Omental fat pad (tissue), 4 donors: ENCODE measurements at places on chromosomes 2 and 18. TPM values are rescaled to one million over a fixed set of nuclear protein-coding genes. Genes with fewer than 3 reads are reported as not detected.

- no peak for DNase-seq
Measured at GRCh38 chr2:120580709-120581108, 155.0 kb upstream of the GLI2 start.

GRCh38 chr18:26826656-26827235 lies 38.8 kb downstream of the AQP4 start:
- DNase-seq: no peak

GRCh38 chr18:69935319-69936190 lies 12.1 kb downstream of the CD226 start:
- no peak for DNase-seq

DNA sequence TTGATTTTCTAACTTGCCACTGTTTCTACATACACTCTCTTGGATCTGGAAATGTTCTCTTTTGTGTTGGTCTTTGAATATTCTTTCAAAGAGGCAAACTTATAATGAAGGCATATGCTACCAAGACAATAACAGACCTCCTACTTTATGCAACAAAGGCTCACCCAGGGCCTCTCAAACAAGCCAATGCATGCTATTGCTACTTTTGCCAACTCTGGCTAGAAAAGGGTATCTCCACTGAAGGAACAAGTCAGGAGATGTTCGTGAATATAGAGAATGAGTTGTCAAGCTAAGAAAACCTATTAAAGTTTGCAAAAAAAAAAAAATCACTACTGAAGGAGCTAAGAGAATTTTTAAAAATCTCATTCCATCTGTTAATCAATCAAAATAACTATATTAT lies 15.9 kb upstream of the DSG2 start:
- no peak for DNase-seq

GRCh38 chr2:16653799-16654198 lies 11.8 kb downstream of the CYRIA start:
- DNase-seq: no peak

DNA sequence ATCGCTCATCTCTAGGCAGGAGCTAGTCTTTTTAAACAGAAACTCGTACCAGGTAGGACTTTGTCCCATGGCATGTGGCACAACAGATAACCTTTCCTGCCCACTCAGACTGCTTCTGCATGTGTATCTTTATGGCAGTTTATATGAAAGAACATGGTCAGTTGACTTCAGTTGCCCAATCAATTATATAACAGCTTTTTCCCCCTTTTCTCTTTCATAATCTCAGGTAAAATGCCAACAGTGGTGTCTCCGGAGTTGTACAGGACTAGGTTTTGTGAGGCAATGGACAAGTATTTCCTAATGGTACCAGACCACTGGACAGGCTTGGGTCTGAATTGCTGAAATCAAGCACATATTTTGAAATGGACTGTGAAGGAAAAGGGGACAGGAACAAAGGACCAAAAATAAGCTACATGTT lies 51.6 kb upstream of the PTH2R start:
- no peak for DNase-seq

- no peak for DNase-seq
Measured at GRCh38 chr2:17708501-17708900, 45.1 kb downstream of the SMC6 start.

DNA sequence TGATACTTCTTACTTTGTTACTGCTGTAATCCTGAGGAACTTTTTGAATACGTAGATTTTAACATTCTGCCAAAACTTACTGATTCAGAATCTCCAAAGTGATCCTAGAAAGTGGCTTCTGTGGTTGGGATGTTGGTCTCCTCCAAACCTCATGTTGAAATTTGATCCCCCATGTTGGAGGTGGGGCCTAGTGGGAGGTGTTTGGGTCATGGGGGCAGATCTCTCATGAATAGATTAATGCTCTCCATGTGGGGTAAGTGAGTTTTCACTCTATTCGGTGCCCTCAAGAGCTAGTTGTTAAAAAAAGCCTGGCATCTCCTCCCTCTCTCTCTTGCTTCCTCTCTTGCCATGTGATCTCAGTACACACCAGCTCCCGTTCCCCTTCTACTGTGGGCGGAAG lies 329.9 kb downstream of the HRH4 start:
- no peak for DNase-seq

- DNase-seq: peak; percentile 99
Measured at GRCh38 chr2:69724540-69725159, 17.3 kb upstream of the ANXA4 start.

- no peak for DNase-seq
Measured at GRCh38 chr2:181170256-181170655, 189.9 kb downstream of the UBE2E3 start.

- DNase-seq: no peak
Measured at GRCh38 chr2:82796132-82796531, 1662.9 kb downstream of the SUCLG1 start.

- DNase-seq: no peak
Measured at GRCh38 chr2:207123335-207123744, 42.4 kb downstream of the KLF7 start.

DNA sequence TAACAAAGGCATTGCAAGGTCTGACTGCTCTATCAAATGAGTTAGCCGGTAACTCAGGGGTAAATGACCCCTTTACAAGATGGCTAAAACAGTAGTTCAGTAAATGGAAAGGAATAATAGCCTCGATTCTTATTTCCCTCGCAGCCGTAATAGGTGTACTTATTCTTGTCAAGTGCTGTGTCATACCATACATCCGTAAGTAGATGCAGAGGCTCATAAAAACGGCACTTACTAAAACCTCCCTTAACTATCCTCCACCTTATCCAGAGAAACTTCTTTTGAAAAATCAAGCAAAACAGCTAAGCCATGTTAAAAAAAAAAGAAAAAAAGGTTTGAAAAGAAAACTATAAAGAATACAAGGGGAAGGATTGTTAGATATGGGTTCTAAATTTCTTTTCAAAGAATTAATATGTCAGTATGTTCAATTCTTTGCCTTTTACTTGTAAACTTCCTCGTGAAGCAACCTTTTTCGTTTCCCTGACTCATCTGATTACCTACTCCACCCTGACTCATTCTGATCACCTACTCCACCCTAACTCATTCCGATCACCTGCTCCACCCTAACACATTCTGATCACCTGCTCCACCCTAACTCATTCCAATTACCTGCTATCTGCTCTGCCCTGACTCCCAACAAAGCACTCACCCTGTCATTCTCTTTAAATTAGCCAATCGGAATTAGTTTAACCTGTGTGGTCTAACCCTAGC lies 127.5 kb downstream of the SPAG16 start:
- DNase-seq: no peak

GRCh38 chr2:32424739-32425138 lies 67.9 kb downstream of the BIRC6 start:
- no peak for DNase-seq

DNA sequence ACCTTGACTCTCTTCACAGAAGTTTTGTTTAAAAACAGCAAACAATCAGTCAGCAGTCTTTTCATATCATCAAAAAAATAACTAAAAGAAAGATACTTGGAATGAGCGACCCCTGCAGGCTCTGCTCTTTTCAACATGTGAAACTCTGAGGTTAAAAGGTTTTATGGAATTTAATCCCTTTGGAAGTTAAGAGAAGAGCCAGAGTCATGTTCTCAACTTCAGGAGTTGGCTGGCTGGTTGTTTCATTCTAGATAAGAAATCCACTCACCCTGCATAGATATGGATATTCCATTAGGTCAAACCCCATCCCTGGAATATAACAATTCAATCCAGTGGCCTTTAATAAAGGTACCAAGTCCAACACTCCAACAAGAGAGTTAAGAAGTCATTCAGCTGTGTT lies 115.6 kb upstream of the RMDN2 start:
- no peak for DNase-seq

- DNase-seq: no peak
Measured at GRCh38 chr2:36403675-36404230, 48.2 kb downstream of the CRIM1 start.

DNA sequence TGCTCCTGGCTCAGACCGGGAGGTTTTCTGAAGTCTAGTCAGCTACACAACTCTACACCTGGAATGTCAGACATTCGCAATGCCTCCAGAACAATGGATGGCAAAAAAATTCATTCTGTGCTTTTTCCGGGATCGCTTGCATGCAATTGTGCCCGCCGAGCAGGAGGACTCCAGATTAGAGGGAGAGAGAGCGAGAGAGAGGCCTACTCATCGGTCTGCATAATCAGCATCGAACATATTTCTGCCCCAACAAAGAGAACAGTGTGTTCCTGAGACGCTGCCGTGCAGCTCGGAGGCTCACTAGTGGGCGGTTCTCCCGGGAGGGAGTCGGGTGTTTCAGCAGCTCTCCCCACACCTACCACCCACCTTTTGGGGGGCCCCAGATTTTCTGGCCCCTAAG lies 117.1 kb downstream of the KLHL29 start:
- DNase-seq: no peak

GRCh38 chr2:233707940-233708644 lies 4.6 kb upstream of the UGT1A5 start:
- DNase-seq: no peak

DNA sequence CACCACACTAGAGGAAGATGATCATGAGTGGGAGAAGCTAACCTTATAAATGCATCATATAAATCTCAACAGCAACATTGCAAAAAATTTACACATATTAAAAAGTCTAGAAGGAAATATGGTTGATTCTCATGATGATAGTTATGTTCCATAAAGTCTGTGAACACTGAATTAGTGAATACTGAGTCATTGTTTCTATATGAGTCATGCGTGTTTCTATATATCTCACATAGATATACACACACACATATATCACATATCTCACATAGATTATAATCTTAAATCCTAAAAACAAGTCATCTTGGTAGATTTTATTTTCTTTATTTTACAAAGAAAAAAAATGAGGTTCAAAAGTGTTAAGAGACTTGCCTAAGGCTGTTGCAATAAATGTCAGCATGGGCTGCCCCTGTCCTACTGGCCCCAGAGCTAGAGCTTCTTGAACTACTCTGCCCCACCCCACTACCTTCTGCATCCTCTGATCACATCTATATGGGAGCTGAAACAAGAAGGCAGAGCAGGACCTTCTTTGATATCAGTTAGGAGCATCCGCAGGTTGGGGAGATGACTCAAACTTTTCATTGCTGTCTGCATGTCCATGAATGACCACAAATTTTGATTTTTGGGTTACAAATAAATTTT lies 81.8 kb upstream of the ADAM23 start:
- no peak for DNase-seq

DNA sequence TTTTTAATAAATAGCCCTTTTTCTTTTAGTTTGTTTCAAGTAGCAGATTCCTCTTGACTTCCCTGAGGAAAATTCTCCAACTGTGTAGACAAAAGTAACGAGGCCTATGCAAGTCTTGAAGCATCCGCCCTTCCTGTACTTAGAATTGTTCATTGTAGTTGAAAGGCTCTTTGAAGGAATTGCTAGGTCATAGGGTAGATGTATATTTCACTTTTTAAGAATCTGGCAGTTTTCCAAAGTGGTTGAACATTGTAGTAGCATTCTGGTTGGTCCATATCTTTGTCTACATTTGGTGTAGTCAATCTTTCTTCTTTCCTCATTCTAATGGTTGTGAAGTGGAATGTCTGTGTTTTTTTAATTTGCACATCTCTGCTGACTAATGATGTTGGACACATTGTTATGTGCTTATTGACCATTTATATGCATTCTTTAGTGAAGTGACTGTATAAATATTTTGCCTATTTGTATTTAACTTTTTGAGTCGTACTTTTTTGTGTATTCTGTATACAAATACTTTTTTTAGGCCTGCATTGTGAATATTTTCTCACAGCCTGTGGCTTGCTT lies 5.6 kb upstream of the SERPINB11 start:
- no peak for DNase-seq

DNA sequence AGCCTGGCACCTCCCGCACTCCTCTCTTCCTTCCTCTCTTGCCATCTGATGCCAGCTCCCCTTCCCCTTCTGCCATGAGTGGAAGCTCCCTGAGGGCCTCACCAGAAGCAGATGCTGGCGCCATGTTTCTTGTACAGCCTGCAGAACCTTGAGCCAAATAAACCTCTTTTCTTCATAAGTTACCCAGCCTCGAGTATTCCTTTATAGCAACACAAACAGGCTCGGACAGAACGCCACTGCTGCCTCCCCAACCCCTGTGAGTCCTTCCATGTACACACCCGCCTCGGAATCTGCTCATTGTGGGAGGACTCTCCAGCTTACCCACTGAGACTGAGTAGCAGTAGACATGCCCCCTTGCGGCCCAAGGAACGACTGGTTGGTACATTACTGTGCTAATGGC lies 8.3 kb upstream of the RPS7 start:
- DNase-seq: no peak

DNA sequence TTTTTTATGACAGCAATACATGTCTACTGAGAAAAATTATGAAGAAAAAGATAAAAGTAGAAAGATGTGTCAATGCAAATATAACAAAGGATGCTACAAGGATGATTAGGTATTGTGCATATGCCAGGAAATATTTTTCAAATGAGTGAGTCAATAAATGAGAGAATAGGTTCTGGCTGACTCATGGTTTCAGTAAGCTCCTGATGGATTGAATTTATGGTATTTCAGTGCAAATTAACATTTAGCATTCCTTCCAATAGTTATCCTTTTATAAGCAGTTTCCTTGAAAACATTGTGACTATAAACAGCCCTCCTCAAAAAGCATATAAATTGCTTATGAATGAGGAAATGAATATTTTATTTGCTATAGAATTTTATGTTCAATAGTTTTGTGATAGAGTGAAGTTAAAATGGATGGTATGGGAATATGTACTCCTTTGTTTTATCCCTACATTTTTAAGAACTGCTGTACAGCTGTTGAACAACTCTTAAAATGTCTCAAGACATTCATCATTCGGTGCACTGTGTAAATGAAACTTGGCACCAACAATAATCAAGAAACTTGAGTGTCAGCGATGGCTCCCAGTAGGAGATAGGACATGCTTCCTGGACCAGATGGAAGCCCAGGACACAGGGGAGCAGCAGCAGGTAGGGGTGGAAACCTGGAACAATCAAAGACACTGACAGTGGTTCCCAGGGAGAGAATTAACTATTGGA lies 144.7 kb downstream of the PMAIP1 start:
- no peak for DNase-seq

- DNase-seq: no peak
Measured at GRCh38 chr2:229514273-229514895, 200.0 kb downstream of the DNER start.

CFAP210 gene
- 0.24 TPM for total RNA-seq

KLHL14 gene
- total RNA-seq: 0.19 TPM

IL36B gene
- not detected for total RNA-seq

SERPINB10 gene
- 0.31 TPM for total RNA-seq

CCDC121 gene
- 1.2 TPM for total RNA-seq

GAD1 gene
- not detected for total RNA-seq

CLEC4F gene
- not detected for total RNA-seq

DAW1 gene
- total RNA-seq: not detected

ORC4 gene
- total RNA-seq: 35.0 TPM

SUMO1 gene
- total RNA-seq: 54.5 TPM

CNRIP1 gene
- total RNA-seq: 40.8 TPM

ASAP2 gene
- 57.4 TPM for total RNA-seq
